ENCODE measurements at places on chromosomes 4 and X.

- DNase-seq = no peak
Measured at GRCh38 chr4:86106475-86106874, 253.4 kb downstream of the MAPK10 start.

DNA sequence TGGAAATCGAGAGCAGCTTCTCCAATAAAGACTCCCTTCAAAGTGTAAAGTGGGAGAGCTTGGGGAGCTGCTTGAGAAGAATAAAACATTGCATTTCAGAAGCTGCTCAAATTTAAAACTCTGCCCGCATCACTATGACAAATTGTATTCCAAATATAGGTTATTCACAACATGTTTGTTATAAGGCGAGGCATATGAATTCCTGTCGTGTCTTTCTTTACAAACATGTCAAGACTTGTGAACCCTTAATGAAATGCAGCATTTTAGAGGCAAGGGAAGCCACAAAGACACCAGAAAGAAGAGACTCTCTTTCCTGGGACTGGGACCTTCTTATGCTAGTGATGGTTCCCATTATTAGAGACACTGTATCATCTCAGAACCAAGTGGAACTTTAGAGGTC is 311.2 kb downstream of the DHX15 start:
- no peak for DNase-seq

DNA sequence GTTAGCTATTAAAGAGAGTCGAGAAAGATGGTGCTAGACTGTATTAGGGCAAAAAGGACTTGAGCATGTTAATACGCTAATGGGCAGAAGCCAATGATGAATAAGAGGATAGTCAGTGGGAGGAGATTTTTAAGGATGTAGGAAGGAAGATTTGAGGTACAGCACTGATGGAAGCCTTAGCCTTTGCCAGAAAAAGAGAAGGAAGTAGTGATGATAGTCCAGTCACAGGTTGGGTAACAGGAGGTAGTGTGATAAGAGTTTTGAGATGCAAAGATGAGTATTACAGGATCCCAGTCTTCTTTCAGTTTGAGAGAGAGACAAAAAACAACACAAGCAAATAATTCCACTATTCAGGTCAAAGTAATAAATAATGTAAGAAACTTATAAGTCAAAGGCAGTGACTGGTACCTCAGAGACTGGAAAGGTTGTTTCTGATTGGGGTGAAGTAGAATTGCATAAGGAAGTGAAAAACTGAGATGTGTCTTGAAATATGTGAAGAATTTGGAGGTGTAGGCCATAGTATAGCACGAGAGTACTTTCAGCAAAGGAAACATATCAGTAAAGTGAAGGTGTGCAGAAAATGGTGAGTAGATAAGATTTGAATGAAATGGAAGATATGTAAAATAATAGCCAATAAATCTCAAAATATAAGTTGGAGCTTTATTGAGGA is 22.1 kb upstream of the NDNF start:
- DNase-seq = no peak

GRCh38 chr4:183830438-183830985 is 74.6 kb upstream of the STOX2 start:
- no peak for DNase-seq

- no peak for DNase-seq
Measured at GRCh38 chr4:9895333-9895705, 113.9 kb downstream of the DRD5 start.

GRCh38 chr4:41189666-41190065 is 24.7 kb downstream of the APBB2 start:
- no peak for DNase-seq

- DNase-seq = no peak
Measured at GRCh38 chr4:4406455-4407298, 19.8 kb downstream of the NSG1 start.

DNA sequence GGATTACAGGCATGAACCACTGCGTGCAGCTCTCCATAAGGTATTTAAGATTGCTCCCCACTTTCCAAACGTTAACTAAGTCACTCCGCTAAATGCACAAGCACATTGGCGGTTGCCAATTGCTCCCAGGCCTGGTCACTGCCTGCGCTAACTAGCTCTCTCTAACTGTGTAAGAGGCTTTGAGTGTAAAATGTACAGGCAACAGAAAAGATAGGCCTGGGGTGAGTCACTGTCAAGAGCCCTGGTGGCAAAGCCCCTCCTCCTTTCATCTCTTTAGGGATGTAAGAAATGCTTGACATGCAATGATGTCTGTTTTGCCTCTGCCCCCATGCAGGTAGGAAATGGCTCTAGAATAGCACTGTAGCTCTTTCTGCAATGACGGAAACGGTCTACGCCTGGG is 329.7 kb upstream of the GATB start:
- no peak for DNase-seq

GRCh38 chr4:178412455-178412854 is 970.2 kb upstream of the AGA start:
- no peak for DNase-seq
